ENCODE measurements at places on chromosomes 13 and 19.

- no peak for DNase-seq
Observed at GRCh38 chr19:36838784-36839324, 667 bp upstream of the ZNF790 start.

DNA sequence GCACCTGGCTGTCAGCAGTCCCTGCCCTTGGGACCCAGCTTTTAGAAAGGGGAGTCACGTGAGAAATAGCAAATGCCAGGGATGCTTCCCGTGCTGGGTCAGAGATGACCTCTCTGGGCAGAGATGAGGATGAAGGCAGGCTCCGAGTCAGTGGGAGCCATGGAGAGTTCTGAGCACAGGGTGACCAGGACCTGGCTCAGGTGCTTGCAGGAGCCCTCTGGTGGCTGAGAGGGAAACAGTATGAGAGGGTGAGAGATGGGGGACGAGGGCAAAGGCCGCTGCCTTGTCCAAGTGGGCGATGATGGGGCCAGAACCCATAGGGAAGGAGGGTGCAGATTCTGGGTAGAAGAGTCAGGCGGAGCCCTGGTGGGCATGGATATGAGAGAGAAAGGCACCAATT lies 15.8 kb downstream of the TMED1 start:
- no peak for DNase-seq

DNA sequence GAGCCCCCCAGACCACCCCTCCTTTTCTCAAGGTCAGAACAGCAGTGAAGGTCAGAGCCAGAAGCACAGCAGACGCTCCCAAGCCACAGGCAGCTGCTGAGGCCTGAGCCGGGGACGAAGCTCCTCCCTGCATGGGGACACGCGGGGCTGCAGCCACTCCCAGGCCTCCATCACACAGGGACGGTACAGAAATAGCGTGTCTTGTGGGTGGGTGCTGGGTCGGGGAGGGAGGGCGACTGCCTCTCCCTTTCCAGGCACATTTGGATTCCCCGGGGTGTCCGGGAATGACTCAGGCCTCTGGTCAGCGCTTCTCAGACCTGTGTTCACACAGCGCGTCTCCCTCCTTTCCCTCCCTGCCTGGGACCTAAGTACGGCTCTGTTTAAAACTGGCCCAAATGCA lies 33.2 kb downstream of the RASA3 start:
- no peak for DNase-seq

GRCh38 chr19:7869453-7869909 lies 4.7 kb downstream of the PRR36 start:
- no peak for DNase-seq

- no peak for DNase-seq
Observed at GRCh38 chr13:78998630-78999315, 339.8 kb upstream of the OBI1 start.

- DNase-seq = no peak
Observed at GRCh38 chr13:93151277-93151676, 75.3 kb upstream of the GPC6 start.

GRCh38 chr13:59364641-59365085 lies 799.1 kb downstream of the DIAPH3 start:
- no peak for DNase-seq

GRCh38 chr13:99984461-99985240 lies 3.1 kb downstream of the ZIC2 start:
- no peak for DNase-seq

- no peak for DNase-seq
Observed at GRCh38 chr19:47039239-47039874, 9.1 kb downstream of the TMEM160 start.

DNA sequence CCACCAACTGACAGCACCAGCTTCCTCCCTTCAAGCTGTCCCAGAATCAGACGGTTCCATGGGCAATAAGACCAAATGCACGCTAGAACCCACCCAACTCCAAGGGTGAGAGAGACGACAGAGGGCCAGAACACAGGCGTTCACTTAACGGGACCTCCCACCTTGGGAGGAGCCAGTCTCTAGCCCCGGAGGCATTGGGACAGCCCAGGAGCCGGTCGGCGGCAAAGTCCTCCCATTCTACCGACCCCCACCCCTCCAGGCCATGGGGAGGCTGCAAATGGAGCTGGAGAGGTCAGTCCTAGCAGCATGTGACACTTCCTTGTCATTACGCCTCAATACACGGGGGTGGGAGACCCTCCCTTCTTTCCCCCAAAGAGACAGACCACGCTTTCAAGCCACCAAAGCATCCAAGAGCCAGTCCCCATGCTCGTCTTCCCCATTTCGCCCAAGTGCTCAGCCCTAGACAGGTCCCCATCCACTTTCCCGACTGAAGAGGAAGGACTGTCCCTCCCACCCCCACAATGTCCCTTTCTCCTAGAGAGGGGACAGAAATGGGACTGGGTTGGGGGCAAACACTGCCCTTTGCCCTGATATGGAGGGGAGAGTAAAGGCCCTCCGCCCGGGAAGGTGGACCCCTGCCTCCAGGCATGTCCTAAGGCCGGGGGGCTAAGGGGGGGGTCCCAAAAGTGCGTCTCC lies 964 bp downstream of the KHSRP start:
- DNase-seq = no peak

DNA sequence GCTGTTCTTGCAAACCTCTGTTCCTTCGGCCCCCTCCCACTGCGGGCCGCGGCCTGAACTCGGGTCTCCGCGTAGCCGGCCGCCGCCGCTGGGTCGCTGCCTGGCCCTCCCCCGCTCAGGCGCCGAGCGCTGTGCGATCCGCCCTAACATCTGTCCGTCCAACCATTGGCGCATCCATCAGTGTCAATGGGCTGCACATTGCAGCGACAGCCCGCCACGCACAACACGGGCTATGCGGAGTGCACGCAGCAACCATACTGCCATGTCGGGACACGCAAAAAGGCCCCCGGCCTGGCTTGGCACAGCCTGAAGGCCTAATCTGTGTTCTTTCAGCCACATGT lies 2.6 kb upstream of the TSHZ3 start:
- no peak for DNase-seq
